Cerebellum (tissue), 4 donors: ENCODE measurements at places on chromosomes 7 and 10.
A peak's percentile ranks its signal among the peaks of the same experiment; 100 is the strongest.

- DNase-seq = no peak
These were observed 485.5 kb downstream of the LRMDA start for GRCh38 chr10:75916906-75917305.

- no peak for DNase-seq
These were observed 450.1 kb upstream of the MKI67 start for GRCh38 chr10:128576336-128576735.

DNA sequence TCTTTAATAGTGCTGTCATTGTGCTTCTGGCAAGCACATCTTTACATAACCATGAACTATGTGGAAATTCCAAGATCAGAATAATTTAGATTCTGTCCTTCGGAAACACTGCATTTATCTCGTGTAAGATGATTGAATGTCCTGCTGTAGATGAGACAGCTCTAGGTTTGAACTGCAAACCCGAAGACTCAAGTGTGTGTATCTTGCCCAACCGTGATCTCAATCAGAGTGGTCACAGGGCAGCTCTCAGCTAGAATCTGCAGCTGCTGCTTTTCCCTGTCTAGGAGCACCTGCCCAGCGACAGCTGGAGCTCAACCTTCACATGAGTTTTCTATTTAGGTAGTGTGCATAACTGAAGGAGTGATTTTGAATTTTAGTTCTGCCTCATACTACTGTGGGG, 17.5 kb upstream of the KIF20B start:
- DNase-seq = no peak

DNA sequence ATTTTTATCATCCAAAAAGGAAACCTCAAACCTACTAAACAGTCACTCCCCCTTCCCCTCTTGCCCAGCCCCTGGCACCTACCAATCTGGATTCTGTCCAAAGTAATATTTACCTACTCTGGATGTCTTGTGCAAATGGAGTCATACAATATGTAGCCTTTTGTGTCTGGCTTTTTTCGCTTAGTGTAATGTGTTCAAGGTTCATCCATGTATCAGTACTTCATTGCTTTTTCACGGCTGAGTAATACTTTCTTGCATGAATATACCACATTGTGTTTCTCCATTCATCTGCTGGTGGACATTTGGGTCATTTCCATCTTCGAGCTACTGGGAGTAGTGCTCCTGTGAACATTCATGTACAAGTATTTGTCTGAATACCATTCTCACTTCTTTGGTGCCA, 113.6 kb downstream of the EEPD1 start:
- no peak for DNase-seq

DNA sequence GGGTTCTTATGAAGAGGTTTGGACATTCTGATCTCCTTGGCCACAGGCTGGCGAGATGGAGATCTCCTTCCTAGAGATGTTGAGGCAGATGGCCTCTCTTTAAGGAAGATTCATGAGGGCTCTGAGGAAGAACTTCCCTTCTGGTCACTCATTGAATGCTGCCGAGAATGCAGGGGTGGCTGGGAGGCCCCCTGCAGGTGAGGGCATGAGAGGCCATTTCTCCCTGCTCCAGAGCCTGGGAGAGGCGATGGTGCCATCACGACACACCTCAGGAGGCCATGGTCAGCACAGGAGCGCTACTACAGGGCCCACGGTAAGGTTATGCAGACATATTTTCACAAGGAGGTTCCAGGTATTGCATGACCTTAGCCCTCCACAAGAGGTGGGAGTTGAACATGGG, 40.2 kb downstream of the CXCL12 start:
- no peak for DNase-seq

GRCh38 chr7:42269161-42269560, 32.2 kb upstream of the GLI3 start:
- DNase-seq = no peak

- DNase-seq = no peak
These were observed 670.8 kb downstream of the SORCS1 start for GRCh38 chr10:106493751-106494150.

DNA sequence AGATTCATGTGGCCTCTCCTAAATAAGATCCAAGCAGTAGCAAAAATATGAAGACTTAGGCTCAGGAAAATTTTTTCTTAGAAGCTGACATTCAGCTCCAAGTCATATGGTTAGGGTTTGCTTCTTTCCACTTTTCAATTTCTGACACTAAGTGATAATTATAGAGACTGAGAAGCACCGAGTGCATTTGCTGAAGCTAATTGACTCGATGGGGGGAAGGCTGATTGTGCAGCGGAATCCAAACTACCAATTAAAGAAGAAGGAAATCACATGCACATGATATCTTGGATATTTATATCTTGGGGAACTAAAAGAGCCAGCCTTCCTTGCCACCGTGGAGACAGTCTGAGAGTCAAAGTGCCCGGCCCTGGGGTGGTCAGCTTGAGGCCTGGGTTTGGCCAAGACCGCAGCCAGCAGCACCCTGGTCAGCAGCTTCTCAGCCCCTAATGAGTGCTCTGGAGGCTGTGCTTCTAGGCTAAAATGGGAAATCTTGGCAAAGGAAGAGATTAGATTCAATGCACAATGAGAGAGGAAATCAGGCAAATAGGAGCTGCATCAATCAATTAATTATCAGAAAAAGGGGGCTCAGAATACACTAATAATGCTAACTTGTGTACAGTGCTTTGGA, 589.3 kb downstream of the NRG3 start:
- no peak for DNase-seq

GRCh38 chr7:158495786-158496185, 91.8 kb downstream of the PTPRN2 start:
- peak; percentile 13 for DNase-seq

- no peak for DNase-seq
These were observed 163.2 kb downstream of the ADAM12 start for GRCh38 chr10:126224967-126225671.

DNA sequence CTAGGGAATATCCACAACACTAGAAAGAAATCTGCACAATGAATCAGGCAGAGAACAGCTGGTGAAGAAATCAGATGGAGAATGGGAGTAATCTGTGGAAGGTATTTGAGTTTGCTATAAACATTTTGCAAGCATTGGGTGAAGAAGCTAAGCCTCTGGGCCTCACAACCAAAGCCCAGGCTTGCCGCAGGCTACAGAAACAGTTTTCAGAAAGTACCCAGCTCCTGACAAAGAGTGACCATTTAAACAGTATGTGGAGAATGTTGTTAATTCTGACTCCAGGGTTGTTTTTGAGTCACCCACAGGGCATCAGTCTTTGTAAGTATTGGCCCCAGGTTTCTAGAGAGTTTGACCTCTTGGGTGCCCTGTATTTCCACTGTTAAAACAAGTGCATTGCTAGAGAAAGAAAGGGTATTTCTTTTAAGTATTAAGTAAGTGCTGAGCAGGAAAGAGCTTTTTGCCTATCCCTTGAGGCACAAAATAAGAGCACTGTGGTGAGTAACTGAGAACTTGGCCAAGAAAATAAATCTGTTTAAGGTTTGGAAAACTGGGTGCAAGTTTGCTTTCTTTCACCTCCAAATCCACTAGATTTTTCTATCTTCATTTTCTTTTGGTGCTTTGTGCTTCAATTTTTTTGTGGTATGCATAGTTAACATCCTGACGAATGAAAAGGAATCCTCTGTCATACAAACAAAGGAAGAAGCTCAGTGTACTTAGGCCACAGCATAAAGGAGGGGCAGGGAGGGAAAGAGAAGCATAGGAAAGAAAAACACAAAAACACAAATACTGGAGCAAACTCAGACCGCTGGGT, 691.8 kb downstream of the SUGCT start:
- no peak for DNase-seq

DNA sequence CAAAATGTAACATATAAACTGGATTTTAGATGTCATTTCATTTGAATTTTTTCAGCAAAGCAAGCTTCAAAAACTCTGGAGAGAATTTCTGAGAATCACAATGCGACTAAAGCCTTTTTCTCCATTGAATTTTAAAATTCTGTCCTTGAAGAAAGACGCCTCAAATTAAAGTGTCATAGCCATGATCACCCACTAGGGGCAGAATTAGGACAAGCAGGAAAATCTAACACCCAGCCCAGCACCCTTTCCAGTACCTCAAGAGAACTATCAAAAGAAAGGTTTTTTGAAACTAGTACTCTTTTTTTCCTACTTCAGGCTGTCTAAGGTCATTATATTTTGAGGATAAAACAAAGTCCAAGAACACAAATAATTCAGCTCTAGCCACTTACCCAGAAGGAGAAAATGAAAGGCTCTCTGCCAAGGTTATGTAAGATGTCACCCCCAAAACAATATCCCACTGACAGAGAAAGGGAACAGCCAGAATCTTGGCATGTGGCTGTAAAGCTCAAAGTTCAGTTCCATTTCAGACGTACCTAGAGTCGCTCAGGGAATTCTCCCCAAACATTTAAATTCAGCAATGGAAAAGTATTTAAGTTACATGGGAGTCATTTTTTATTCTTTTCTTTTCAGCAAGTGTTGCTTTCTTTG, 299.4 kb downstream of the SNX13 start:
- DNase-seq = no peak

- DNase-seq = no peak
These were observed 3.5 kb downstream of the SHH start for GRCh38 chr7:155808549-155809331.

- no peak for DNase-seq
These were observed 143.9 kb downstream of the SH3PXD2A start for GRCh38 chr10:103711351-103711994.

GRCh38 chr7:152424348-152425108, 11.3 kb downstream of the KMT2C start:
- no peak for DNase-seq

GRCh38 chr7:40704172-40704571, 569.4 kb downstream of the SUGCT start:
- DNase-seq = no peak

GRCh38 chr7:6623589-6624245, 8.3 kb downstream of the ZNF853 start:
- DNase-seq = no peak

GRCh38 chr7:33981671-33982424, 76.5 kb downstream of the BMPER start:
- no peak for DNase-seq

GRCh38 chr7:34846976-34847375, 189.0 kb downstream of the NPSR1 start:
- no peak for DNase-seq

DNA sequence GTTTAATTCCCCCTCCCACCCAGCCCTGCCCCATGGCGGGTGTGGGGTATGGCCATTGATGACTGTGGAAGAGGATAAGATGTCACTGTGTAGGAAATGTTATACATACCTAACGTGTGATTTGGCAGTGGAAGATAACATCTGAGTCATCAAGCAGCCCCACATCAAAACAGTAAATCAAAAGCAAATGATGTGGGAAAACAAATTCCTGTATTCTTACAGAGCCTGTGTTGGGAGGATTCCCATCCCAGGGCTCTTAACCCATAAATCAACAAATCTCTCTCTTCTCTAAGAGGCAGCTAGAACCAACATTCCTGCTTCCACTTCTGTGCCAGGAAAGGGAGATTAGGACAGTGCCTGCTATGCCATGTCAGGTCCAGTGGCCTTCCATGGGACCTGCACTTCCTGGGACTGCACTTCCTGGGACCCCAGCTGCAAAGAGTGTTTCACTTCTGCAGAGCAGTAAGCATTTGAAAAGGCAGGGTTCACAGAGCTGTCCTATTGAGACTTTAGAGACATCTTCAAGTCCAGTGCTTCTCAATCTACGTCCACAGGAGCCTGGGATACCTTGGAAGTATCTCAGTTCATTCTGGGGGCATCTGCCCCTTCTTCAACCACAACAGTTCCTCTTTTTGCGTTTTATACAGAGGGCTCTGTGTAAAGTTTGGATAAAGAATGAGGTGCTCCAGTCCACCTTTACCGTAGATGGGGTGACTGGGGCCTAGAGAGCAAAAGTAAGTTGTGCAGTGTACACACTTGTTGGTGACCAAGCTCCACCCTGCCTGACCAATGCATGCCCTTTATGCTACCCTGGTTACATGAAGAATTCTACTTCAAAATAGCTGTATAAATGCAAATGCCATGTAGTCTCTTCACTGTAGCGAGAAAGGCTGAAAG, 45.7 kb downstream of the ATXN7L1 start:
- no peak for DNase-seq

- no peak for DNase-seq
These were observed 167.1 kb upstream of the ADO start for GRCh38 chr10:62637249-62638061.

DNA sequence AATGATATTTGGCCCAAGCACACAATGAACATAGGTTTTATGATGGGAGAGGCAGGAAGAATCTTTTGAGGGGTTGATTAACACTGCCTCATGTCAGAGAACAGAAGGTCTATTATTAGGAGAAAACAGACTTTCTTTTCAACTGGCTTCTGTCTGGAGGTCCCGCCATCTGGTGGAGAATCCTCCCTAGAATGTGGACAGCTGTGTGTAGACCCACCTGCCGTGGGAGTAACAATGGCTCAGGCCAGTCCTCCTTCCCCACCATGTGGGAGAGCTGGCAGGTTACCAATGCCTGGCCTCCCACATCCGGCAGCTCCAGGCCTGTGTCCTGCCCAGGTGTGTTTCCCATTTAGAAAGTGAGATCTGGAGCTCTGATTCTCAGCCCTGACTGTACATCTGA, 70.4 kb upstream of the AOAH start:
- peak; percentile 8 for DNase-seq

DNA sequence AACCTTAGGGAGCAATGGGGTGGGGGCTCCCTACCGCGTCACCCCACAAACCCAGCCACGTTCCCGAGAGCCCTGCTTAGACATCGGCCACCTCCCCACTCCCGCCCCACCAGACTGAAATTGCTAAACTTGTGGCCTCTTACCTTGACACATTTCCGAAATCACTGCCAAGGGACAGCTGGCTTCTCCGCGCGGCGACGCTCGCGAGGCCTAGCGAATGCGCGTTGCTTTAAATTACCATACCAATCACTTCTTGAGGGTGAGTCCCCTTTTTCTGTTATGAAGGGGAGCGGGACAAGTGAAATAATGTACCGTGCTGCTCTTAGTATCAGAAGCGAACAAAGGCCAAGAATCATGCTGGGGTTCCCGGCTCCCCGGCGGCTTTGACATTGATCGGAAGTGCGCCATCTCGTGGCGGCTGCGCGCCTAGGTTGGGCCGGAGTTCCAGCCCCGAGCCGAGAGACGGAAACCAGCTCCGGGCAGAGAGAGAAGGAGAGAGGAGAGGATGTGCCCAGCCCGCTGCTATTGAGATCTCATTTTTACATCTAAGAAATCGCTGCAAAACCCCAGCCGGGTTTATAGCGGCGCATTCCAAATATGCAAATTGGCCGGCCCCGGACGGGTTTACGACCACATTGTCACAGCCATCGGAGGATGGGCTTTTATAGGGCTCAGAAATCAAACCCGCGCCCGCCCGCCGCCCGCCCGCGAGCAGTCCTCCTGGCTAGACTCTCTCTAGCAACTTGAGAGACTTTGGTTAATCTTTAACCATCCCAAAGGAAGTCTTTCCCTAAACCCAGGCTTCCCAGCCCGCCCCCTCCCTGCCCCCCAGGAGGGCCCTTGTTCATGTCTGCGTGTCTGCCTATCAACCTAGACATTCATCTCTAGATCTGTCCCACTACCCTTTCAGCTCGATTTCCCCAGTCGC, 5.3 kb downstream of the HOXA11 start:
- DNase-seq = peak; percentile 37

GRCh38 chr10:91610444-91610843, 22.4 kb downstream of the PPP1R3C start:
- DNase-seq = no peak

- peak; percentile 70 for DNase-seq
These were observed 69.0 kb downstream of the TNRC18 start for GRCh38 chr7:5354460-5355232.

GRCh38 chr7:15245831-15246230, 316.0 kb downstream of the AGMO start:
- no peak for DNase-seq

- DNase-seq = no peak
These were observed 137.9 kb downstream of the RAPGEF5 start for GRCh38 chr7:22219036-22219435.

GRCh38 chr10:60237977-60238758, 151.5 kb downstream of the ANK3 start:
- DNase-seq = peak; percentile 39

- DNase-seq = no peak
These were observed 8.8 kb downstream of the PAPSS2 start for GRCh38 chr10:87668324-87669074.
